ENCODE measurements at places on chromosomes 5 and 9.

DNA sequence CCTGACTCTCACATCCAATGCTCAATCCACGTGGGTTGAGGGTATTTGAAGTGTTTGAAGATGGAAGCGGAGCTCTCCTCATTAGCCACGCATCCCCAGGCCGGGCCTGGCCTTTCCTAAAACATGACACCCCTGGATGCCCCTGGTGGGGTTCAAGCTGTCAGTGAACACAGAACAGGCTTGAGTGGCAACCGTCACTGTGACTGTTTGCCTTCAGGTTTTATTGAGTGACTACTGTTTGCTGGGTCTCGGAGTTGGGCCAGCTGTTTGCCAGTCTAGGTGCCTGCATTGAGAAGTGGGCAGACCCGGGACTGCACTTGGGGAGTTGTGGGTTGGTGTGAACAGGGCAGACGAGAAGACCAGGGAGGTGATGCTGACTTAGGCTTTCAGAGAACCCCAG, 7.8 kb upstream of the OLFM1 start:
- no peak for DNase-seq

DNA sequence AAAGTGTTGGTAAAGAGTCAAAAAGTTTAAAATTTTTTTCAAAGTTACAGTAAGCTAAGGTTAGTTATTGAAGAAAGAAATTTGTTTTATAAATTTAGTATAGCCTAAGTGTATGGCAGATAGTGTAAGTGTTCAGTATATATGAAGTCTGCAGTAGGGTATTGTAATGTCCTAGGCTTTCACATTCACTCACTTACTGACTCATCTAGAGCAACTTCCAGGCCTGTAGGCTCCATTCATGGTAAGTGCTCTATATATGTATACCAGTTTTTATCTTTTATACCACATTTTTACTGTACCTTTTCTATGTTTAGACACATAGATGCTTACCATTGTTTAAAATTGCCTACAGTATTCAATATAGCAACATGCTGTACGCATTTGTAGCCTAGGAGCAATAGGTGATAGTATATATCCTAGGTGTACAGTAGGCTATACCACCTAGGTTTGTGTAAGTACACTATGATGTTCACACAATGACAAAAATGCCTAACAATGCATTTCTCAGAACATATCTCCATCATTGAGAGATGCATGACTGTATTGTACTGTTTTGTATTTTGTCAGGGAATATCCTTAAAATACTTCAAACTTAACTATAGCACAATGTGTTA, 38.5 kb downstream of the CYSTM1 start:
- no peak for DNase-seq

- no peak for DNase-seq
Observed at GRCh38 chr5:161846746-161847145, 1.2 kb upstream of the GABRA1 start.

- no peak for DNase-seq
Observed at GRCh38 chr9:35737143-35737542, 4.7 kb downstream of the CREB3 start.

DNA sequence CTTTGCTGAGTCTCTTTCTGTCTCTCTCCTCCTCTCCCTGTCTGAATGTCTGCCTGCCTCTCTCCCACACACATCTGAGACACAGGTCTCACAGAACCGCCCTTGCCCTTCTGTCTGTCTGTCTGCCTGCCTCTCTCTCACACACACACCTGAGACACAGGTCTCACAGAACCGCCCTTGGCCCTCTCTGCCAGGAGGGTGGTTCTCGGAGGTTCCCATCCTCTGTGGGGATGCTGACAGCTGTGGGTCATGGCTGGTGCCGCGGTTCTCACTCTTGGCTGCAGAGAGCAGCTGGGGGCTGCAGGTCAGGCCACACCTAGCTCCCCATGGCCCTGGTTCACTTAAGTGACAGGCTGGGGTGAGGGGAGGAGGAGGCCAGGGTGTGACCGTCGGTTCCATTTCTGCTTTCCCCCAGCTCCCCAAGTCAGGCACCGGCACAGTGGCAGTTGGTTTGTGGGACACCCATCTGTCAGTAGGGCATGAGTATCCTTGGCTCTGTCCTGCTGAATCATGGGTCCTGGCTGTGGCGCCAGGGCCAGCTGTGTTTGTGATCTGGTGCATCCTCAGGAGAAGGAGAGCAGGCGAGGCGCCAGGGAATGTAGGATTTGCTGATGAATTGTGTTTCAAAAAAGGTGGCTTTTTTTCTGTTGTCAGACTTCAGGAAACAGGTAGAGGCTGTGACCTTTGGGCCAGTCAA, 42.3 kb upstream of the CLPTM1L start:
- no peak for DNase-seq

DNA sequence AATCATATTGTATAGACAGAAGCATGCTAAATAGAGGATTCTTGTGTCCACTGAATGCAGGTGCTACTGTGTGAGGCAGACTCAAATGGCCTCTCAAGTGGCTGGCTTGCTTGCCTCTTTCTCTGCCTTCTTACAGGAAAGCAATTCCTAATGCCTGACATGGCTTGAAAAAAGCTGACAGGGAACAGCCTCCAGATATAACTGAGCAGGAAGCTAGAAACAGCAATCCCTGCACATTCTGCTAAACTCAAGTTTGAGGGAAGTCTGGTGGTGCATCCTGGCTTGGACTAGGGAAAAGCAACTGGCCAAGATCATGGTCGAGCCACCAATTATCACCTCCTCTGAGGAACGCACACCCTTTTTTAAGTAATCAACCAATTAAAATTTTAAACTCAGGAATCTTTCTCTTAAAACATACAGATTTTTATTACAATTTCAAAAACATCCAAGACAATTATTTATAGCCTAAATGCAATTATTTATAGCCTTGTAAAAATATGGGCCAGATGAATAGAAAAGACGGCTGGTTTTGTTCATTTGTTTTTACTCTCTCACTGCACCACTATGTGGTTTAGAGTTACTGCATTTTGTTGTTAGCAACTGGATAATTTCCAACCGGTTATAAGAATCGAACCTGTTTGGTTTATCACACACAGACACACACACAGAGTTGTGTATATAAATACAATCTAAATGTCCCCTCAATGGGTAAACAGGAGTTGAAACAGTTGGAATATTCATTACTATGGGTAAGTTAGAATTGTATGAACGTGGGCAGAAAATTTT, 290.9 kb upstream of the ANKRD55 start:
- no peak for DNase-seq

GRCh38 chr5:138180183-138180782, 1.4 kb downstream of the KIF20A start:
- no peak for DNase-seq

DNA sequence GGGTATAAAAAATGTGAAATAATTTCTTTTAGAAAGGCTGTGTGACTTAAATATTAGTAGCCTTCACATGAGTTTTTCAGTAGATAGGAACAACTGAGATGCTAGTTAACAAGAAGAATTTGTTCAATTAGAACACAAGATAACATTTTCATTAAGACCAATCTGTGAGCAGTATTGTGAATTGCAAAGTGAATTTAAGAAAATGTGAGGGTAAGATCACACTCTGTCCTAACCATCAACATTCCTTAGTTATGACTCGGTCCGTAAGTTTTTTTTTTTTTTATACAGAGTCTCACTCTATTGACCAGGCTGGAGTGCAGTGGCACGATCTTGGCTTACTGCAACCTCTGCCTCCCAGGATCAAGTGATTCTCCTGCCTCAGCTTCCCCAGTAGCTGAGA, 180.2 kb upstream of the EGFLAM start:
- no peak for DNase-seq

DNA sequence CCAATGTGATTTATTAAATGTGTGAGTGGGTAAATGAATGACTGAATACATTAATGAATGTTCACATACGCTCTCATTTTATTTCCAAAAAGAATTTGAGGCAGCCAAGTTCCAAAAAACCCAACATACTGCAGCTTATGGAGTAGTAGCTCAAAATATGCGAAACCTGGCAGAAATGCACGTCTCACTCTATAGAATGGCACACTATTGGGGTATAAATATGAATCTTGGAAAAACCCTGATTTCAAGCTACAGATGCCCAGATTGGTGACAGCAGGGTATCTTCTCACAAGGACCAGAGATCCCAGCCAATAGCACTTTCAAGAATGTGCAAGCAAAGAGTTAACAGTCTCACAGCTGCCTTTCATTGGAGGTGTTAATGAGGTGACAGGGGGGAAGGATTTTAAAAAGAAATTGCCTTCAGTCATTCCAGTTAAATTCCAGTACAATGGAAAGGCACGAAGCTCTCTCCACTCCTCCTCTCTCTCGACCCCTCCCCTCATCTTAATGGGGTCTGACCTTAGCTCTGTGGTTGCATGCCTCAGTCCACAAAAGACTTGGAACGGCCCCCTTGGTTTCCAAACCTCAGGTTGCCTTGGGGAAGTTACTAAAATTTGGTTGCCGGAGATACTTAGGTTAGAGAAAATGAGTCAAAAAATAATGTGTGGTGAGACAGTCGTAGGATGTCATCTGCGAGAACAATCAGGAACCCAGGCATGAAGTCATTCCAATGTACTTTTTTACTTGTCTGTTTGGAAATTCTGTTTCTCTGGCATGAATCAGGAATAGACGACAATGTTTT, 307.4 kb downstream of the NFIB start:
- no peak for DNase-seq

- no peak for DNase-seq
Observed at GRCh38 chr5:1540166-1540565, 16.4 kb upstream of the LPCAT1 start.

- no peak for DNase-seq
Observed at GRCh38 chr9:133044661-133045060, 13.9 kb downstream of the GTF3C5 start.

DNA sequence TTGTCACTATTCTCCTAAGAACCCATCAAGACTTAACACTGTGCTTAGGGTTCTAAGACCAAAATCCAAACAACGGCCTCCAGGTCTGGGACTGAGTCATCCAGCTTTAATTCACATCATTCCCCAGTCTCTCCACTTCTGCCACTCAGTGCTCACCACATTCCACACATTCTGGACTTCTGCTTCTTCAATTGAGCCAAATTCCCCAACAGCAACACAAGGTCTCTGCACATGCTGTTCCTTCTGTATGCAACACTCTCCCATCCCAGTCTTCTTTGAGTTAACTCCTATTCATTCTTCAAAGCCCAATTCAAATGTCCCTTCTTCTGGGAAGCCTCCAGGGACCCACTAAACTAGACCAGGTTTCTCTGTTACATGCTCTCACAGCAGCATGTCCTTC, 97.8 kb downstream of the GPR21 start:
- no peak for DNase-seq

DNA sequence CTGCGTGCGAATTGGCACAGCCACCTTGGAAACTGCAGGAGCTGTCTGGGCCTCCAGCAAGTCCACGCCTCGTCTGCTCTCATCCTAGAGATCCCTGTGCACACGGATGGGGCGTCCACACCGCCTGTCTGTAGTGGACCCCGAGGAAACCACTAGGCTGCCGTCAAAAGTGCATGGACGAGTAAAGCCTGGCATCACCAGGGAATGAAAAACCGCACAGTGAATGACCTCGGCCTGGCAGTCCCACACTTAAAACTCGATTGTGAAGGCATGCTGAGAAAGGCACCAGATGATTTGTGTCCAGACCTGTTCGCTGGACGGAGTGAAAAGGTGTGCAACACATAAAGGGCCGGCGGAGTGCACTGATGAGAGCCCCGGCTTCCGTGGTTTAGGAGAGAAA, 50.8 kb downstream of the MRPL36 start:
- DNase-seq, result no peak

DNA sequence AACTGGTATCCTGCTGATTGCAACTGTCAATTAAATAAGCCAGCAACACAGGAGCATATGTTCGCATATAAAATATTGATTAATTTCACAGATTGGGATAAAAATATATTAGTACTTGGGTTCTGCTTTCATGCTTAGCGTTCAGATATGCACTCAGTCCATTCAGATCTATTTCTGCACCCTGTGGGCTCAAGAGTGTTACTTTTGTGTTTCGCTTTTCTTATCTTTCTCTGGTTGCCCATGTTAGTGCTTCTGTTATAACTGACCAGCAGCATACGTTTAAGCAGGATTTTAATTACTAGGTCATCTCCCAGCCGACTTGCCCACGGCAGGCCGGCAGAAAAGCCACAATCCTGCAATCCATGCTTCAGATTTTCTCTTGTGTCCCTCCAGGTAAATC, 289.1 kb downstream of the EBF1 start:
- DNase-seq, result no peak

- no peak for DNase-seq
Observed at GRCh38 chr5:113124914-113125313, 148.3 kb downstream of the DCP2 start.

GRCh38 chr9:130898552-130898852, 1.9 kb upstream of the QRFP start:
- DNase-seq, result no peak

- no peak for DNase-seq
Observed at GRCh38 chr5:93580927-93581445, at the start of gene NR2F1-AS1. TSS of gene NR2F1-AS1 (minus strand) at chr5:93581219.

DNA sequence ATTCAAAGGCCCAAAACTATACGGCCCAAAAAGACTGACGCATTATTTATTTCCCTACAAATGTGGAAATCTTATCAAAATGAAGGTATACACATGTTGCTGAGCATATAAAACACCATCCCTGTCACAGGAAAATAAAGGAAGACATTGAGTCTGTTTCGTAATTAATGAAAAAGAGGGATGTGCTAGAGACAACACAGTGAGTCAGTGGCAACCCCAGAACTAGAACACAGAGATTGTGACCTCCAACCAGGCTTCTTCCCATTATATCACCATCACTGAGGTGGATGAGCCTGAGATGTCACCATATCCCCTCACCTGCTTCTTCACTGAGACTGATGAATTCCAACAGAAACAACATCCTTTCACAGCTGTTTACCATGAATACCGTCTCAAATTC, 3.8 kb downstream of the NDUFA8 start:
- DNase-seq, result no peak

- DNase-seq, result no peak
Observed at GRCh38 chr5:8749556-8749955, 796.3 kb downstream of the SEMA5A start.

GRCh38 chr5:175032741-175033151, 308.4 kb downstream of the MSX2 start:
- no peak for DNase-seq

- DNase-seq, result no peak
Observed at GRCh38 chr9:121499427-121500164, at the start of gene GGTA1. TSS of gene GGTA1 (minus strand) at chr9:121499844. CDS start at chr9:121467922, 31,922 bp downstream.

DNA sequence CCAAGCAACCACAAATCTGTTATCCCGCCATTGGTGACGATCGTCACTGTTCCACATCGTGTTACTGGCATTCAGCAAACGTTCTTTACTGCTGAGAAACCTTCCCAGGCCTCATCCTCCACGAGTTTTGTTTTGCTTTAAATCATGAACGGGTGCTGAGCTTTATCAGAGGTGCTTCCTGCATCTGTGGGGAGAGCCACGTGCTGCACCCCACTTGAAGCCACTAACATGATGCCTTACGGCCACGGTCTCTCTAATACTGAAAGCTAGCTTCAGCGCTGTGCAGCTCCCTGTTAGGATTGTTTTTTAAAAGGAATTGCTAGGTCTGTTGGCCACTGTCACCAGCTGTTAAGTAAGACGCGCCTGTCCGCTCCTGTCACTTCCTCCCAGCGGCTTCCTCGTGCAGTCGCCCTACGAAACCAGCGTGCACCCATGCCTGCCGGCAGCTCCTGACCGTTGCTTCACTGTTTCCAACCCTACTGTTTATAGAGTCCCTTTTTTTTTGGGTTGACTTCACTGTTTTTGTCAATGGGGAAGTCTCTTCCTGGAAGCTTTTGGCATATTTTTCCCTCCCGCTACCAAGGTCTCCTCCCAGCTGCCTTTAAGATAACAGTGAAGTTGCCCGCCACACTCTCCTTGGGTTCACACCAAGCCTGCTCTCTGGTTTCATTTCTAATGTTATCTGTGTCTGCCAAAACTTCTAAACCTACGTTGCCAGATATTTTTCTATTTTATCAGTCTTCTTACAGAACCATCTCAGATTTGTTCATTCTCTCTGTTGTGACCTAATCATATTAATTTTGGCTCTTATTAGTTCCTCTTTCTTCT, 20.3 kb downstream of the LPCAT1 start:
- DNase-seq, result no peak

All from stimulated activated CD4-positive, alpha-beta T cell treated with anti-CD3 and anti-CD28 coated beads, Interleukin-4, amount 100 ng/mL, for 24 hours (primary cell).